GDM1 (cell line): ENCODE measurements at places on chromosomes 12 and 14.

DNA sequence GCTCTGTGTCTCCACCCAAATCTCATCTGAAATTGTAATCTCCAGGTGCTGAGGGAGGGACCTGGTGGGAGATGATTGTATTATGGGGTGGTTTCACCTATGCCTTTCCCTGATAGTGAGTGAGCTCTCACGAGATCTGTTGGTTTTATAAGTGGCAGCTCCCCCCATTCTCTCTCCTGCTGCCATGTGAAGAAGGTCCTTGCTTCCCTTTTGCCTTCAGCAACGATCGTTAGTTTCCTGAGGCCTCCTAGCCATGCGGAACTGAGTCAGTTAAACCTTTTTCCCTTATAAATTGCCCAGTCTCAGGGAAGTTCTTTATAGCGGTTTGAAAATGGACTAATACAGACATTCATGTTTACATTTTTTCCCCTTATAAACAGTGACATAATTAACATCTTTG, 36.1 kb downstream of the PELI2 start:
- no peak for DNase-seq

DNA sequence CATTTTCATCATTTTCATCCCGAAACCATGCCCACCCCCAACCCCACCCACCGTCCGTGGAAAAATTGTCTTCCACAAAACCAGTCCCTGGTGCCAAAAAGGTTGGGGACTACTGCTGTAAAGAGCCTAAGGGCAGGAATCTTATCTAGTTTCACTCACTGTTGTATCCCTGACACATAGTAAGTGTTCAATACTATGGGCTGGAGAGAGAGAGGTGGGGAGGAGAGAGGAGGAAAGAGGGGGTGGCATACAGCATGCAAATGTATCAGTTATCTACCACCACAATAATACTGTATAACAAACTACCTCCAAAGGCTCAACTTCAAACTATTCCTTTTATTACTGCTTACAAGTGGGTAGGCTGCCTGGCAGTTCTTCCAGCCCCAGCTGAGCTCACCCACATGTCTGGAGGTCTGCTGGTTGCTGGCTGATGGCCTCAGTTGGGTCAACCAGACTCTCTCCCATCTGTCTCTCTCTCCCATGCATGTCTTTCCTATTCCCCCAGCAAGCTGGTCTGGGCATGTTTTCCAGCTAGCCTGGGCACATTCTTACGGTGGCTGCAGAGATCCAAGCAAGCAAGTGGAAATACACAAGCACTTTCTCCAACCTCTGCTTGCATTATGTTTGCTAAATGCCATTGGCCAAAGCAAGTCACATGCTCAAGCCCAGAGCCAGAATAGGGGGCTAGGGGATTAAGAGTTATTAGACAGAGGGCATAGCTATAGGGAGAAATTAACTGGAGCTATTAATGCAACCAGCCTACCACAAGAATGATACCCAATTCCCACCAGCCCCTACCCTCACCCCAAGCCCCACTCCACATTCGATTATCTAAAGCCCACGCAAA, 31.6 kb upstream of the FICD start:
- no peak for DNase-seq

DNA sequence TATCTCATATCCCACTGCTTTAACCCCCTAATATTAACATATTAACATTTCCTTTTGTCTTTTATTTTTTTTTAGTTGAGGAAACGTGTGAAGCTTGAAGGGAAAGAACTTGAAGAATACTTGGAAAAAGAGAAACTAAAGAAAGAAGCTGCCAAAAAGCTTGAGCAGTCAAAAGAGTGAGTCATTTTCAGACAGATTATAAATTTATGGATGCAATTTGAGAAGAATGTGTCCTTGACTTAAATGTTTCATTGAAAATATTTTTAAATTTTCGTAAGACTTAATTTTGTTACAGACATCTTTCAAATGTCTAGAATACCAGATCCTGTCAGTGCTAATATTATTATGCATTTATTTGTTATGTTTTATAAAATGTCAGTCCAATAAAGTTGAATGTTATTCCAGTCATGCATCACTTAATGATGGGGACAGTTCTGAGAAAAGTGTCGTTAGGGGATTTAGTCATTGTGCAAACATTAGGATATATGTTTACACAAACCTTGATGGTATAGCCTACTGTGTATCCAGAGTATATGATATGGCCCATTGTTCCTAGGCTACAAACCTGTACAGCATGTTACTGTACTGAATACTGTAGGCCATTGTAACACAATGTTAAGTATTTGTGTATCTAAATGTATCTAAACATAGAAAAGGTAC, 32.6 kb downstream of the CPSF2 start:
- DNase-seq = no peak

DNA sequence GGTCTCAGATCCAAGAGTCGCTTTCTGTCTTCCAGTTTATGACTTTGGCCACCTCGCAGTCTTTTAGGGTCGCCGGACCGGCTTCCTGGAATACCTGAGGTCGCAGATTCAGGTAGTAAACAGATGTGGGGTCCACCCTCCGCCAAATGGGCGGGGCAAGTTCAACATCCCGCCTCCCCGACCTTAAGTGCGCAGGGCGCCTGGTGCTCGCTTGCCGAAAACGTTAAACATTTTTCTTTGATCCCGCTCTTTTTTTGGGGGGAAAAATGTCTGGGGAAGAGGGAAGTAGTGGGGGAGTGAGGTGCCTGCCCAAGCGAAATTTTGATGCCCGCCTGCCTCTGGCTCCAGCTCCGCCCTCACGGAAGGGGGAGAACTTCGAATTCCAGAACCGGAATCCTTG, 73.9 kb upstream of the TBX5 start:
- no peak for DNase-seq

DNA sequence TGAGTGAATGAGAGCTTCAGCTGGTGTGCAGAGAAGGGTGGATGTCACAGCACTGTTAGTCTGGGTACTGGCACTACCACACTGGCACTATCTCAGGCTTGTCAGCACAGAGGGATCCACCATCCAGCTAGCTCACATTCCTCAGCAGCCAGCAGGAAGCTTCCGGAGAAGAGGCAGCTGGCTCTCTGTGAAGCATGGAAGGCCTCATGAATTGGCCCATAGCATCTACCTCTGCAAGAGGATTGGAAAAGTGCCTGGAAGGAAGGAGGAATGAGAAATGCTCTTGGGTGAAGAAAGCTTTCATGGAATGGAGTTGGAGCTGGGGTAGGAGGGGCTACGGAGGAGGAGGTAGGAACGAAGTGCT, 9.9 kb downstream of the KRT83 start:
- no peak for DNase-seq
